ENCODE measurements at places on chromosomes 7 and 10.

DNA sequence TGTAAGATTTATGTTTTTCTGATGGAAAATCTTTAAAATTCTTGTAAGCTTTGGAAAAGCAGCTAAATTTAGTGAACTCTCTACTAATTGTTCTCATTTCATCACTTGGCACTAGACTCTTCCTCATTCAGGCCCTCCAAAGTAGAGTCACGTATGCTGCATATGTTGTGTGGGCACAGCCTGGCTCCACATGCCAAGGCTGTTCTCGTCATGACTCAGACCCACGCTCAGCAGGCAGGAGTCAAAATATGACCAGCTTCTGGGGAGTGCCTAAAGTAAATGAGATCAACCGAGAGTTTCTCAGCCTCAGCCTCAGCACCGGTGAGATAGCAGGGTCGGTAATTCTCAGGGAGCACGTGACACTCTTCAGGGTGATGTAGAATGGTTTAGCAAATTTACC is 1672.9 kb downstream of the REEP3 start:
- no peak for DNase-seq
- no peak overlapping the region for H3K4me3 ChIP-seq
- H3K27ac ChIP-seq, result no peak overlapping the region

GRCh38 chr7:32059289-32060011 is 10.8 kb downstream of the PDE1C start:
- DNase-seq, result no peak
- no peaks in the 10 kb centered on the region for H3K4me1 ChIP-seq
- no peaks in the 10 kb centered on the region for H3K36me3 ChIP-seq
- H3K27ac ChIP-seq, result no peak overlapping the region

DNA sequence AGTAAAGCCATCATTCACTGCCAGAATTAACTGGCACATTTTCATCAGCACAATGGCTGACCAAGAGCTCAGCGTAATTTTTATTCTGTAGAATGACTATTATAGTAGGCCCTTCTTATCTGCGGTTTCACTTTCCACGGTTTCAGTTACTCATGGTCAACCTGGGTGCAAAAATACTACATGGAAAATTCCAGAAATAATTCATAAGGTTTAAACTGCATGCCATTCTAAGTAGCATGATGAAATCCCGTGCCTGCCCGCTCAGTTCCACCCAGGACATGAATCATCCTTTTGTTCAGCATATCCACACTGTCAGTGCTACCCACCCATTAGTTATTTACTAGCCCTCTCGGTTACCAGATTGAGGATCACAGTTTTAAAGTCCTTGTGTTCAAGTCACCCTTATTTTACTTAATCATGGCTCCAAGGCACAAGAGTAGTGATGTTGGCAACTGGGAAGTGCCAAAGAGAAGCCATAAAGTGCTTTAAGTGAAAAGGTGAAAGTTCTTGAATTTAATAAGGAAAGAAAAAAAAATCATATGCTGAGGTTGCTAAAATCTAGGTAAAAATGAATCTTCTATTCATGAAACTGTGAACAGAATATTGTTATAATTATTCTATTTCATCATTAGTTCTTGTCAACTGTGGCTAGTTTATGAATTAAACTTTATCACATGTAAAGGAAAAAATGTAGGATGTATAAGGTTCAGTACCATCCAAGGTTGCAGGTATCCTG is 204.9 kb downstream of the DOCK4 start:
- peak; percentile 26 for DNase-seq
- no peaks in the 10 kb centered on the region for H3K36me3 ChIP-seq
- H3K27ac ChIP-seq, result no peak overlapping the region

GRCh38 chr7:36746347-36746746 is 22.1 kb upstream of the AOAH start:
- H3K36me3 ChIP-seq, result no peaks in the 10 kb centered on the region
- no peak overlapping the region for H3K27ac ChIP-seq
- no peak for DNase-seq
- H3K4me3 ChIP-seq, result no peak overlapping the region
- peaks cover 19% of the 10 kb centered on the region for H3K4me1 ChIP-seq
- H3K27me3 ChIP-seq, result no peaks in the 10 kb centered on the region

Measured in HepG2 (cell line).